ENCODE measurements at places on chromosomes 6 and 20.
A peak's percentile ranks its signal among the peaks of the same experiment; 100 is the strongest.

GRCh38 chr6:33288141-33288920 lies 708 bp downstream of the WDR46 start:
- DNase-seq: no peak

GRCh38 chr6:165823609-165824326 lies 160.7 kb upstream of the PDE10A start:
- no peak for DNase-seq

GRCh38 chr6:32845384-32845884 lies 1.6 kb upstream of the PSMB8 start:
- peak; percentile 64 for DNase-seq

DNA sequence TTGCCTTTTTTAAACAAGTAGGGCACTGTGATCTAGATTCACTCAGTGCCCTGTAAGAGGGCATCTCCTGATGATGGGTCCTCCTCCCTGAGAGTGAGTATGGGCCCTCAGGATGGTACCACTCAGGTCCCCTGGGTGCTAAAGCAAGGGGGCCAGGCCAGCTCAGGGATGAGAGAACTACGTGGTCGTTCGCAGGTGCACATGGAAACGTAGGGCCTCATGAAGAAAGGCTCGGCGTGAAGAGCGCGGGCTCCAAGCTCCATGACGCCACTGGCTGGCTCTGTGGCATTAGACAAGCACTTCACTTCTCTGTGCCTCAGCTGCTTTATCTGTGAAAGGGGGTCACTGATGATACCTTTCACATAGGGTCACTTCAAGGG lies 50.7 kb downstream of the SYNJ2 start:
- DNase-seq: no peak

DNA sequence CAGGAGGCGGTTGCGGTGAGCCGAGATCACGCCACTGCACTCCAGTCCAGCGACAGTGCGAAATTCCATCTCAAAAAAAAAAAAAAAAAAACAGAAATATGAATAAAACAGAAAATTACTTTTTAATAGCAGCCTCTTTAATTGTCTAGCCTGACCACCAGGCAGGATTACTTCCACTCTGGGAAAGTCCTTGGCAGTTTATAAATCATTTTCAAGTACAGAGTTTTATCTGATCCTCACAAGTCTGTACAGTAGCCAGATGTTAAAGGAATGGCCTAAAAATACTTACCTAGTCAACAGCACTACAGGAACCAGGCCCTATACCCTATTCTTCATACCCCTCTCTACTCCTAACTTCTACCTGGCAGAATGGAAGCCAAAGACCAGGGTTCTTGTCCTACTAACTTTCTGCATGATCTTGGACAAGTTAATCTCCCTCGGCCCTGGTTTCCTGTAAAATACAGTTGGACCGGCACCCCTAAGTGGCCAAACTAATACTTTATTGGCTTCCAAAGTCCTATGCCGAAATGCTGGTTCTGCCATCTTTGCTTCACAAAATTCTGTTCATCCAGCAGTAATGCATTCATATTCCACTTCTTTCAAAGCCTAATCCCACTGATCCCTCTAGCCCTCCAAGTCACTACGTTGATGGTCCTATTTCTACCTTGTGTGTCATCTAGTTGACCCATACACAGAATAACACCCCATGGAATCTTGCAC lies 1.9 kb downstream of the EIF2S2 start:
- DNase-seq: no peak

DNA sequence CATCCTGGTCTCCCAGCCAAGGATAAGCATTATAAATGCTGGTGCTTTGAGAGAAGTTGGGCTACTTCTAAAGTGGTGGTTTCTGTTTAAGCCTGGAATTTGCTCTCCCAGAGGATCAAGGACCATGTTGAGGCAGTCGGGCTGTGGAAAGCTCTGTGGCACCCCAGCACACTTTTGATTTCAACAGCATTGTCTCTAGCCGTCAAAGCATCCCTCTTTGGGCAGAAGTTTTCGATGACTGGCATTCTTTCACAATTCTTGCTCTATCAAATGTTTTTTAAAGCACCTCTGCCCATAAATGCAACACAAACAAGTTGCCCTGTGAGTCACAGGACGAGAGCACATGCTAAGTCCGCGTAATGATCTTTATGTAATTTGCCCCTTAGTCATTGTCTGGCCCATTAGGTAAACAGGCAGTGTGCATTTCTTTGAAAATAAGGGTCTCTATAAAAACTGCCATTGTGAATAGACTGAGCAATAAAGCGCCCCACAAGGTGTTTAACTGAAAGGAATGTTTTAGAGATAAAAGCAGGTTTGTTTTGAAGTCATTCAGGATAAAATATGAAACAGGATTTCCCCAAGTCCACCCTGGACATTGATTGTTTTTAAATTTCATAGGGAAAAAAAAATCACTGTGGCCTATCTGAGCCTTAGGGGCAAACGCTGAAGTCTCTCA lies 44.7 kb upstream of the FOXQ1 start:
- no peak for DNase-seq

DNA sequence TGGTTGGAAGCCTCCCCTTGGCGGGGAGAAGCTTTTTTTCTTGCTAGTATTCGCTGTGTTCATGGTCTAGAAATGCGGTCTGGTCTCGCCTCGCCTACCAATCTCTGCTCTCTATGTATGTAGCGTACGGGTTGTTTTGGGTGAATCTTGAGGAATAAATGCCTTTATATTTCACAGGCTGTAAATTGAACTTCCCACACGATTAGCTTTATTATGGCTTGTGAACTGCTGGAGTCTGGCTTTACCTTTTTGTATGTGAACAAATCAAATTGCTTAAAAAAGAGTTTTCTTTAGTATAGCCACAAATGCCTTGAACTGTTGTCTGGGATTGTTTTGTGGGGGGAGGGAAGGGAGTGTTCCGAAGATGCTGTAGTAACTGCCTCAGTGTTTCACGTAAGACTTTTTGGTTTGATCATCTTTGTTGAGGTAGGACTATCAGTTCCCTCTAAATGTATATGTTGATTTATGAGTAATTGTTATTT lies 2.2 kb downstream of the INSM1 start:
- DNase-seq: no peak

All from CD4-positive, alpha-beta T cell treated with Interleukin-21 for 1 hour (primary cell).